ENCODE measurements at places on chromosomes 1 and 21. TPM values are rescaled to one million over a fixed set of nuclear protein-coding genes. Genes with fewer than 3 reads are reported as not detected.
A peak's percentile ranks its signal among the peaks of the same experiment; 100 is the strongest.

- no peaks in the 10 kb centered on the region for H3K4me1 ChIP-seq
- H3K36me3 ChIP-seq, result peaks cover 17% of the 10 kb centered on the region
- peak; percentile 64 for DNase-seq
- peak within 1 kb of the TSS; percentile 83 for H3K4me3 ChIP-seq
- H3K27ac ChIP-seq, result no peak within 1 kb of the TSS
These were observed at the start of gene HLX for GRCh38 chr1:220879076-220879508. Gene HLX, plus strand, starts transcription at chr1:220879443. Its CDS starts 415 bp downstream, at chr1:220879858.

- no peak overlapping the region for H3K27ac ChIP-seq
- H3K4me1 ChIP-seq, result peaks cover 69% of the 10 kb centered on the region
- peaks cover 22% of the 10 kb centered on the region for H3K36me3 ChIP-seq
- no peak overlapping the region for H3K4me3 ChIP-seq
- H3K27me3 ChIP-seq, result no peaks in the 10 kb centered on the region
- DNase-seq, result no peak
These were observed 256.8 kb downstream of the TOMM20 start for GRCh38 chr1:234871710-234872271.

- no peak for DNase-seq
- peaks cover 16% of the 10 kb centered on the region for H3K36me3 ChIP-seq
- peaks cover 13% of the 10 kb centered on the region for H3K4me1 ChIP-seq
- no peak overlapping the region for H3K4me3 ChIP-seq
- no peaks in the 10 kb centered on the region for H3K27me3 ChIP-seq
These were observed 21.3 kb downstream of the RBM15 start for GRCh38 chr1:110360431-110360830.

DNA sequence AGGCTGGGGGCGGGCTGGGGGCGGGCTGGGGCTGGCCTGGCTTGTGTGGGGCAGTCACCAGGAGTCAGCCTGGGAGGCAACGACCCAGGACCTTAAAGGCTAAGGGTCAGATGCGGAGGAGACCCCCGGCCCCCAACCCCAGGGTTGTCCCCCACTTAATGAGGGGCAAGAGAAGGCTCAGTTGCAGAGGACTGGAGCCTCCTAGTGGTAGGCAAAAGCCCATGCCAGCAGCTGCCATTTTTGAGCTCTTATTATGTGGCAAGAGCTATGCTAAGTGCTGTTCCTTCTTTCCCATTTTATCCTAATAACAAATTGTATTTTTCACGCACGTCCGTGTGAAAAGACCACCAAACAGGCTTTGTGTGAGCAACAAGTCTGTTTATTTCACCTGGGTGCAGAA is 8.0 kb downstream of the KIAA1614 start:
- H3K36me3 ChIP-seq, result no peaks in the 10 kb centered on the region
- no peak overlapping the region for H3K4me3 ChIP-seq
- peaks cover 47% of the 10 kb centered on the region for H3K27me3 ChIP-seq
- no peak overlapping the region for H3K27ac ChIP-seq
- DNase-seq, result no peak

DNA sequence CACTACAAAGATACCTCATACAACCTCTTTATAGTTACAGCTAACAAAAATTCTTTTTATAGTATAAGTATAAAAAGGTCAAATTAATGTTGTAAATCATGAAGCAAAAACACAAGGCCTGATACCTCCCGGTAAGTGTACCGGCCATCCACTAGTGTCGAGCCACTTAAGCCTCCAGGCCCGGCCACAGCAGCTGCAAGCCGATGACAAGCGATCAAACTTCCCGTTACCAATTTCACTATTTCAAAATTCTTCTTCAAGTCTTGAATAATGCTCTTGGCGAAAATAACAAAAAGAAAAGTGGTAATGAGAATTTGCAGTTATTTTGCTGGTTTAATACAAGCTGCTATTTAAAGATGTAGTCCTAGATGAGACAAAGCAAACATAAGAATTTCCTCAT is 67.6 kb downstream of the USP24 start:
- no peaks in the 10 kb centered on the region for H3K27me3 ChIP-seq
- no peaks in the 10 kb centered on the region for H3K4me1 ChIP-seq
- H3K4me3 ChIP-seq, result no peak overlapping the region
- H3K27ac ChIP-seq, result no peak overlapping the region
- DNase-seq, result no peak
- H3K36me3 ChIP-seq, result peaks cover 10% of the 10 kb centered on the region

GRCh38 chr1:116038679-116039078 is 62.4 kb downstream of the SLC22A15 start:
- H3K27ac ChIP-seq, result no peak overlapping the region
- DNase-seq, result no peak
- H3K27me3 ChIP-seq, result no peaks in the 10 kb centered on the region

DNA sequence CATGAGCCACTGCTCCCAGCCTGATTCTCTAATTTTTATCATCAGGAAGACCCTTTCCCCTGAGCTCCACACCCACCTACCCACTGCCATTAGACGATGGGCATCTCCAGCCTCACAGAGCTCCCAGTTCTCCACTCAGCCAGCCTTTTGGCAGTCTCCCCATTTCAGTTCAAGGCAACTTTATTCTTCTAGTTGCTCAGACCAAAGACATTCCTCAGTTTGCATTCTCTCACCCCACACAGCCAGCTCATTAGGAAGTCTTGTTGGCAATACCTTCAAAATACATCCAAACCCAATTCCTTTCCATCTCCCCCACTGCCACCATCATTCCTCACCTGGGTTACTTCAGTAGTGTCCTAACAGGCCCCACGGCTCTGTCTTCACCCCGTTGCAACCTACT is 53.4 kb upstream of the COX20 start:
- H3K4me3 ChIP-seq, result no peak overlapping the region
- no peak for DNase-seq
- no peaks in the 10 kb centered on the region for H3K36me3 ChIP-seq
- no peaks in the 10 kb centered on the region for H3K4me1 ChIP-seq
- H3K27ac ChIP-seq, result no peak overlapping the region

DNA sequence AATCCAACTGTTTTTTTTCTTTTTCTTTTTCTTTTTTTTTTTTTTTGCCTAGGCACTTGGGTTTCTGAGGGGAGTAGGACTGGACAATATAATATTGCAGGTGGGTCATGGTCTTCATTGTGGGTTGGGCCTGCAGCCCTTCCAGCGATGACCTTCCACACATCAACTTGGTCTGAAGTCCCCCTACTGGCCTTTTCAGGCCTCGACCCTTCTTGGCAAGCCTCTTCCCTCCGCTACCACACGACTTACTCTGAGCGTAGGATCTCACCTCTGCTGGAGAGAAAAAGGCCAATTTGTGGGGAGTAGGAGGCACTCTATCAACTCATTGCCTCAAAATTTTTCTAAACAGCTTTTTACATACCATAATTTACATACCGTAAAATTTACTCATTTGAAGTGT is 51.1 kb upstream of the GRIK3 start:
- H3K4me3 ChIP-seq, result no peak overlapping the region
- no peak overlapping the region for H3K27ac ChIP-seq
- H3K4me1 ChIP-seq, result no peaks in the 10 kb centered on the region
- no peak for DNase-seq

Gene APOBEC4
- not detected for total RNA-seq

Gene TRIM17
- 2.3 TPM for total RNA-seq

Gene LHX8
- total RNA-seq, result not detected

Gene TP73
- 0.54 TPM for total RNA-seq

All from Calu3 (cell line).